ENCODE measurements at places on chromosomes 3 and 15.

DNA sequence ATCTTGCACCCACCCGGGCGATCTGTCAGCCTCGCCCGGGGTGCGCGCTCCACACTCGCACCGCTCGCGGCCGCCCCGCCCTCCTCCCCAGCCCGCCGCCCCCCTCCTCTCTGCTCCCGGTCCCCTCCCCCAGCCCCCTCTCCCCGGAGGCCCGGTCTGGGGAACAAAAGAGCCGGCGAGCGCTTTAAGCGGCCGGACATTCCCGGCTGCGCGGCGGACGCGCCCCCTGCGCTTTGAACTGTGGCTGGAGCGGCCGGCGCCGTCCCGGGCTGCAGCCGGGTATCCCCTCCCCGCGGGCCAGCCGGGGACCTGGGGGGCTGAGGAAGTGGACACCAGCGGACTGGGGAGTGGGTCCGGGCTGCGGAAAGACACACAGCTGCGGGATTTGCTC is at the start of gene IGDCC3:
TSS of gene IGDCC3 (minus strand) at position 27 of the 391 bp plus-strand sequence. CDS start 214 bp downstream, outside the sequence.
- no peak for DNase-seq

DNA sequence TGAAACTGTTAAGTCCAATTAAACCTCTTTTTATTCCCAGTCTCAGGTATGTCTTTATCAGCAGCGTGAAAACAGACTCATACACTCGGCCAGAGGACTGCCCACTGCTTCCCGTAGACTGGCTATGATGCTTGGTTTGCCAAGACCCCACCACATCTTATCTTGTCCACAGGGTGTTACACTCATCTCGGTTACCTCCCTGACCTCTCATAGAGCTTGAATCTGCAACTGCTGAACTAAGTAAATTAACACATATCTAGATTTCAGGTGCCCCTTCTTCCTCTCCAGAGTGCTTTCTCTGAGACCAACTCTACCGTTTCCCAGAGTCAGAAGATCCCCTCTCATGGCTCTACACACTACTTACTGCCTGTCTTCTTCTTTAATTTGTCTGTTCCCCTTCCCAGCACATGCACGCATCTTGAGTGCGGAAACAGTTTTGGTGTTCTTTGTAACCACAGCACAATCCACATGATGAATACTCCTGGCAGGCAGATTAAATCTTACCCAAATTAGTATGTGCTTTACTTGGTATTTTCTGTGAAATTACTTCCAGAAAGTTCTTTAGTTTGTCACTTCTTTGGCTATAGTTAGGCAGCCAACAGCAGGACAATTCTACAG is 49.7 kb downstream of the CD200 start:
- no peak for DNase-seq

DNA sequence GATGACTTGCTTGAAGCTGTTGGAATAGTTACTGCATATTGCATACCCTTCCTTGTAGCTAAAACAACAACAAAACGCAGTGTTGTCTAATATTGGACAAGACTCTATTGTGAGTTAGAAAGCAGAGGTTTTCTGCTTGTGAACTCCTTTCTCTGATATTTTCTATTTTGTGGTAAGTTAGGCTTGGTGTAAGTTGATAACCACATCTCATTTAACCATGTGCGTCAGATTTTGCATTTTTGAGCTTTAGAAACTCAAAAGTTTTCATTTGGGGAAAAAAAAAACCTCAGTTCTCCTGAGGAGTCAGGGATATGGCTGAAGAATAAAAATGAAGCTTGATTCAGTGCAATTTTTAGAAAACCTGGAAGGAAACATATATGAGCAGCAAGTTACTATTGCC is 1.5 kb downstream of the ARIH1 start:
- DNase-seq: no peak

DNA sequence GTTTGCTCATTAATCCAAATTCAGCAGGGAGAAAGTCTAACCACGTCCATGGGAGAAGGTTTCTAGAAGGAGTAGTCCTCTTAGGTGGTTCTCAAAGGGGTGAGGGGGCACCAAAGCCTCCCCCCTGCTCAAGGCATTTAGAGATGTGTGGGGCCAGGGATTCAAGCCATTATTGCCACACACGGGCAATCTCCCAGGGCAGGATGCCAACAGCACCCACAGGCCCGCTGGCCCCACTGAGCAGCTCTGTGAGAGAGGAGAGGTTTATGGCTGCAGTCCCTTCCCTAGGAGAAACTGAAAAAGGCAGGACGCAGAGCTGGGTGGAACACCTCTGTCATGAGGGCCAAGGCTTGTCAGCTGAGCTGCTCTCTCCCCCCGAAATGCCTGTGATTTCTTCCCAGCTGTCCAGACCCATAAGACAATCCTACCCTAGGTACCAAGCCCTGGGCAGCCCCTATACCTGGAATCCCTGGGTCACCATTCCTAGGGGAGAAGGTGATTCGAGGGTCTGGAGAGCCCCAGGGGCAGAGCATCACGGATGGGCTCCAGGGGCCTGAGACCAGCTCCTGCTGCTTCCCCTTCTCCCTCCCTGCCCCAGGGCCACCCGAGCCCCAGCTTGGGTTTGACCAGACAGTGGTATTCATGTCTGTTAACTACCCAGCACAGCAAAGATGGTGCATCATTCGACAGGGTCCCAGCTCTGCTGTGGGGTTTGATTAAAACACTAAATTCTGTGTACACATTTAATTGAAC is 39.0 kb downstream of the WHAMM start:
- DNase-seq: no peak

- DNase-seq: no peak
These were observed 316.6 kb upstream of the UBE2E2 start for GRCh38 chr3:22886439-22887068.

DNA sequence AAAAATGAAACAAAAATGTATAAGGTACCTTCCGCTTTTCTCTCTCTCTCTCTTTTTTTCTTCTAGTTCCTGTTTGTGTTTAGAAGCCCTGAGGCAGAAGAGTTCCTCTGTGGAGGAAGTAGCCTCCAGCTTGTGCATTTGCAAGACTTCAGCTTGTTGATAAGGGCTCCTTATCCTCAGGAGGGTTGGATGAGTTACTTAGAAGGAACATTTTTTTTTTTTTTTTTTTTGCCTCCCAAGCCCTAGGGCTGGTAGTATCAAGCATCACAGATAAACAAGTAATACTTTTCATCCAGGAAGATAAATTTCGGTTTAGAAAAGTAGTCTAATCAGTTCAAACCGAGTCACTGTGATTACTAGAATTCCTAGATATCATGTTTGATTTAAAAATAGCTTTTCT is 91.0 kb upstream of the CBLB start:
- no peak for DNase-seq

GRCh38 chr15:40706121-40706520 is 11.1 kb downstream of the RAD51 start:
- no peak for DNase-seq

DNA sequence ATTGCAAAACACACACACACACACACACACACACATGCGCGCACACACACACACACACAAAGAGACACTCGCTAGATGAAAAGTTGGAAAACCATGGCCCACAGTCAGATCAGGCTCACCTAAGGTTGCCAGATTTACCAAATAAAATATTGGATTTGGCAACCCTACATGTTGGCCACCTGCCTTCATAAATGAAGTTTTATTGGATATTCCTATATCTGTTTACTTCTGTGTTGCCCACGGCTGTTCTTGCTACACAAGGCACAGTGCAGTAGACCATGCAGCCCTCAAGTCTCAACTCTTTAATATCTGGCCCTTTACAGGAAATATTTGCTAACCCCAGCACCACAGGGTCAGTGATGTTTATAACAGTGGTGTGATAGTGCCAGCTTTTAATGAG is 445.0 kb upstream of the PROK2 start:
- no peak for DNase-seq

- DNase-seq: no peak
These were observed 9.1 kb downstream of the CLCN2 start for GRCh38 chr3:184352149-184352785.

DNA sequence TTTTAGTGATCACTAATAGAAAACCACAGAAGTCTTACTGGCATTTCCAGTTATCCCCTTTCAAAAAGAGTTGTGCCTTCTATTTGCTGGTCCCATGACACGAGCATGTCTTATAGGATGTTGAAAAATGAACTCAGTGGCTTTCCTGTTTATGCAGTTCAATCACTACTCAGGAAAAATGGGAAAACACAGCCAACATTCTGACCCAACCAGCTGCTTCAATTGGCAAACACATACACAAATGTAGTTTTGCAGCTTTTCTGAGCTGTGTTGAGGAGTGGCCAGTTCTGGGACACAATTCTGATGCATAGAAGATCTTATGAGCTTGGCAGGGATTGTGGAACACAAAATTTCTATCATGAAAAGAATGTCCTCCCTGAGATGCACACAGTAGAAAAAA is 40.3 kb downstream of the FSTL1 start:
- DNase-seq: no peak

GRCh38 chr3:151976211-151977050 is 103.0 kb downstream of the SUCNR1 start:
- no peak for DNase-seq

DNA sequence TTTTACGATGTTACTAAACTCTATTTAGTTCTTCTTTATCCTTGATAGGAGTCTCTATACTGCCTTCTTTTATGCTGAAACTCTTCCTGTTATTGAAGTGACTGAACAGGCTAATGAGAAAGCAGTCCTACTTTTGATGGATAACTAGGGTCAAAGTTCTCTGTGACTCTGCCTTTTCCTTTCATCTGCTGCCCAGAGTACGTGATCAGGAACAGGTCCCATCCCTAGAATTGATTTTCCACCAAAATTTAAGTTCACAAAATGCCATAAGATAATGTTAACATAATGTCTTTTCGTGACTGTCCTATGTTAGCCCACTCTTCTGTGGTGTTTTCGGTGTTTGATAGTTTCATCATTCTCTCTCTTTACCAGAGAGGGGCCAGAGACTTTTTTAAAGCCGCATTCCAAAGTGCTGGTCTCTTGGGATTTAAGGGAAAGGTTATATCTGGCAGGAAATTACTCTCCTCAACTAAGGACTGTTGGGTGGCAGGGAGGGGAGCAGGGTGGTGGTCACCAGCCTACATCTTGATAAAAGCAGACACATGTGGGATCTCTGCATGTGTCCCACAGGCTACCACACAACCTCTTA is 50.3 kb upstream of the PLXND1 start:
- no peak for DNase-seq

- DNase-seq: no peak
These were observed 28.1 kb downstream of the AVEN start for GRCh38 chr15:34010921-34011320.

DNA sequence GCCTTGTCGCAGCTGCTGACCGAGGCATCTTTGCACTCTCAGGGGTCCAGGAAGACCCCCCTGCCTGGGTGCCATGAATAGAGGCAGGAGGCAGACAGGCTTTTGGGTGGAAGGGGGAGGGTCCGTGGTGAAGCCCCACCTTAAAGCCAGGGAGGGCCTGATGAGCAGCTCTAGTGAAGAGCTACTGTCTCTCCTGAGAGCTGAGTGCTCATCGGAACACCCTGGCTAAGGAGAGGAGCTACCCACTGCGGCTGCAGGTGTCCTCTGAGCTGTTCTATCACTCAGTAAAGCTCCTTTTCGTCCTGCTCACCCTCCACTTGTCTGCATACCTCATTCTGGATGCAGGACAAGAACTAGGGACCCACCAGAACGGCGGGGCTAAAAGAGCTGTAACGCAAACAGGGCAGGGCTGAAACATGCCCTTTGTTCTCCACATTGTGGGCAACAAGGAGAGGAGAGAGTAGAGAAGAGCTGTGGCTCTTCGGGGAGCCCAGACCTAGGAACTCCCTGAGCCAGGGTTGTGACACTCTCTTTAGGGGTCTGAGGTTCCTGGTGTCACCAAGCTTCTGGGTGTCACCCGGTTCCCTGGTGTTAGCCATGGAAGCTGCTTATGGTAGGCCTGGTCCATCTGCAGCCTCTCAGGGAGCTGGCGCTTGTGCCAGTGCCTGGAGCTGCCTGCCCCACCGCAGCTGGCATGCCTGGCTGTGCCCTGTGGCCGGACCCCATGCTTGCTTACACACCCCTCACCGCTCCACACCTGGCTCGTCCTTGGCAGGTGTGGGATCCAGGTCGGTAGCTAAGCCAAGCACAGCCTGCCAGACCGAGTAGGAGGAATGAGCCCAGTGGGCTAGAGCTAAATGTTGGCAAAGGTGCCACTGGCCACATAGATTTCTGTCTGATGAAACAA is 26.2 kb upstream of the TFG start:
- no peak for DNase-seq

DNA sequence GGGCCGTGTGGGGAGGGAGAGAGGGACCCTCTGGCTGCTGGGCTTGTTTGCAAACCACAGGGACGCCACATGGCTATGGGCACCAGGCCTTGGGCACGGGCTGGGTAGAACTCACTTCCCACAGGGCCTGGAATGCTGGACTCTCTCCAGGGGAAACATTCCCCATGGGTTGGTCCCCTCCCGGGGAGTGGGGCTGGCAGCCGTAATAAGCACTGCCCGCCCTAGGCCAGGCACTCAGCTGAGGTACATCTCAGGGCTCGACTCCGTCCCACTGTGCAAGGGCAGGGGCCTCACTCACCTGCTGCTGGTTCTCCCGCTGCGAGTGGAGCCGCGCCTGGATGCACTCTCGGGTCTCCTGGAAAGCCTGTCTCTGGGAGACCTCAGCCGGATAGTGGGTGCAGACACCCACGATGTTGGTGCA is 96.7 kb downstream of the ADCY5 start:
- no peak for DNase-seq

GRCh38 chr3:134068429-134068828 is 38.7 kb upstream of the SLCO2A1 start:
- no peak for DNase-seq

- no peak for DNase-seq
These were observed 28.2 kb downstream of the SLCO3A1 start for GRCh38 chr15:91881569-91882297.

GRCh38 chr3:40109641-40110490 is 199.6 kb upstream of the EIF1B start:
- DNase-seq: no peak

- DNase-seq: no peak
These were observed 221.8 kb downstream of the CBLB start for GRCh38 chr3:105647047-105647446.

- no peak for DNase-seq
These were observed 1.0 kb downstream of the C3orf80 start for GRCh38 chr3:160226026-160226907.

DNA sequence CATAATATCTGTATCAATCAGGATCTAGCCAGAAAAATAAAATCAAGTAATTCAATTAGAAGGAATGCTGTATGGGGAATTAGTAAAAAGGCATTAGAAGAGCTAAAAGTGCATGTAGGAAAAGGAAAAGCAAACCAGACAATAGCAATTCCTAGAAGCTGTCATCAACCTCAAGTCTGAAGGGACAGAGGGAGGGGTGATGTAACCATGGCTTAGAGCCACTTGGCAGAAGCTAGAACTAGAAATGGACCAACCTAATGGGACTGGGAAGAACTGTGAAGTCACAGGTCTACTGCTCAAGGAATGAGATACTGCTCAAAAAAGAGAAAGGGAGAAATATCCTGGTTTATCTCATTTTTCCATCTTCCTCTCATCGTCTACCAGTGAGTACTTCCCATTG is 590.7 kb upstream of the SGO1 start:
- no peak for DNase-seq

All from stimulated activated CD8-positive, alpha-beta memory T cell treated with anti-CD3 and anti-CD28 coated beads, Interleukin-2, amount 100 ng/mL, for 1 hour (primary cell).